ENCODE measurements at places on chromosomes 2 and 18.

DNA sequence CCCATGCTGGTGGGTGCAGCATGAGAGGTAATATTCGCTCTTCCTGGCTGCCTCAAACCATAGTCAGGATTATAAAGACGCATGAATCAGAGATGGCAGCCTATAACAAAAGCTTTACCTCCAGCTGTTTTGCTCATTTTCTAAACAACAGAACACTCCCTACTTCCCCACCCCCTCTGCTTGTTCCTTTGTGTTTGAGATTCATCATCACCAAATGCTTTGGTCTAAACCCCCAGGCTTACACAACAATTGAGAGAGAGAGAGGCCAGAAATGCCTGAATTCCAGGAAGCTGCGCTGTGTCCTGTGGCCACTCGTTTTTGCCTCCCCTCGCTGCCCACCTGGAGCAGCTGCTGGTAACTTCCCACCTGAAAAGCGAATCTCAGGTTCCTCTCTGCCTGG, 78.8 kb upstream of the CAPN13 start:
- DNase-seq = no peak

GRCh38 chr2:184444623-184445223, 153.6 kb upstream of the ZNF804A start:
- no peak for DNase-seq

GRCh38 chr2:154591294-154591820, 107.1 kb upstream of the KCNJ3 start:
- no peak for DNase-seq

GRCh38 chr2:81523344-81523743, 1218.8 kb upstream of the LRRTM1 start:
- no peak for DNase-seq

DNA sequence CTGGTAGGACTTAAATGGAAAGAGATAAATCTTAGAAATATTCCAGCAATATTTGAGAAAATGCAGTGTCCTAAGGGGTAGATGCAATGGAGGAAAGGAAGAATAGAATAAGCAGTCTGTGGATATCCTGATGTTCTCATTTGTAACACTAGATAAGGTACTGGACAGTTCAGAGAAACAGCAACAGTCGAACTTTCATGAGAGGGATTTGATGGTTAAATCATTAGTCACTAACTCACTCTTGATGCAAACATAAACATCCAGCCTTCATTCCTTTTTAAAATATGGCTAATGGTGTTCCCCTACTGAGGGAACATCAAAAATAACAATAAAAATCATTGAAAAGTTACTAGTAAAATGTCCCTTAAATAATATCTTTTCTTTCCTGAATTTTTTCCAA, 211.4 kb upstream of the SLC39A10 start:
- no peak for DNase-seq

GRCh38 chr2:143422681-143423080, 293.5 kb downstream of the ARHGAP15 start:
- DNase-seq = no peak

DNA sequence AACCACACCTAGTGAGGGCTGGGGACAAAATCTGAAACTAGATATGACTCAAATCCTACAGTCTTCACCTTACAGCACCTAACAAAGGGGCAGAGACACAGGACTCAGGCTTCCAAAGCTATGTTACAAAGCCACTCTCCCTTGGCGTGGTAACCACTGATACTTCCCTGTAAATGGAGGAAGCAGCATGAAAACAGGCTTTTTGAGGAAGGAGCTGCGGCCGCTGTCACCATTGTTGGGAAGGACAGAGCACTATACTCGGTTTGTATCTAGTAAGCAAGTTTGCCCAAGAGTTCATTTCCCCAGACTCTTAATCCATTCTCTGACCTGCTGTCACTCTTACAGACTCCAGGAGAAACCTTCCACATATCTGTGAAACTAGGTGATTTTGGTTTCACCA, 60.3 kb downstream of the LONRF2 start:
- no peak for DNase-seq

DNA sequence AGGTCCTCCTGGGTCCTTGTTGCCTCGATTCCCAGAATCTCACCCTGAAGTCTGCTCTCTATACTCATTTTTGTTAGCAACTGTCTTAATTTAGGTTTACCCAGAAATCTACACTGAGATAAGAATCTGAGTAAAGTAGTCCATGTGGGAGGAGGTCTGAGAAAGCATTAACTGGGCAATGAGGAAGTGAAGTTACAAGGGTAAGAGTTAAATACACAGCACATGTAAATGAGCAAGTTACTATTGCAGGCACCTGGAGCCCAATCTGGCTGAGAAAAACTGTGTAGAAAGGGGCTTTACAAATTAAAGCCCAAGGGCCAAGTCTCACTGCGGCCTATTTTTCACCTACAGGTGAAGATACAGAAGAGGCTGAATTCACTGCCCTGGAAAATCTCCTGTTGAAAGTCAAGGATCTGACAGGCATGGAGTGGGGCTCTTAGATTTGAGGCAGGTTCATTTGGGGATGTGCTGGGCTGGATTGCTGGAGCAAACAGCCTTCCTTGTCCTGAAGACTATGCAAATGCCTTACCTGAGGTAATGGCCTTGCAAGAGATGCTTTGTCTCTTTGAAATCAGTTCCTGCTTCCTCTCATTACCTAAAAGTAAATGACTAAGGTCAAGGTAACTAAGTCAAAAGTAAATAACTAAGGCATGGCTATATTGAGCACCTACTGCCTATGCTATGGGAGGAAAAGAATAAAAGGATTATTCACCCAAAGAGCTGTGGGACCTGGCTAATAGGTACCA, 84.4 kb upstream of the DYNAP start:
- DNase-seq = no peak

GRCh38 chr2:124970030-124970429, 944.9 kb downstream of the CNTNAP5 start:
- DNase-seq = no peak

- DNase-seq = no peak
Observed at GRCh38 chr2:181472990-181473389, 15.8 kb downstream of the ITGA4 start.

DNA sequence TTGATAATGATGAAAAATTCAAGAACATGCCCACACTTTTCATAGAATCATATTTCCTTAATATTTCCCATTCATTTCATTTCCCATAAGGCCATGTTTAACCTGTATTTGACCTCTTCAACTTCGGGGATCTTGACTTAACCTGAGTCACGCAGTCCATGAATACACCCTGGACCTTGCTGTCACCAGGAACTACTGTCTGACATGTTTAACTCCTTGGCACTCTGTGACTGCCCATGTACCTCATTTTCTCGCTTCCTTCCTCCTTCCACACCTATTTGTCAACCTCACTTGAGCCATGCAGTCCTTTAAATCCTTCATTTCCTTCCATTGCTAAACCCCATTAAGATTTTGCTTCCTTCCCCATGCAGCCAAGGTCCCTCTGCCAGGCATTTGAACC, 16.3 kb downstream of the ABCB11 start:
- no peak for DNase-seq
